Kidney tubule cell (primary cell): ENCODE measurements at places on chromosomes 13 and 19.

- DNase-seq: no peak
These were observed 151.1 kb downstream of the KATNAL1 start for GRCh38 chr13:30156270-30156669.

DNA sequence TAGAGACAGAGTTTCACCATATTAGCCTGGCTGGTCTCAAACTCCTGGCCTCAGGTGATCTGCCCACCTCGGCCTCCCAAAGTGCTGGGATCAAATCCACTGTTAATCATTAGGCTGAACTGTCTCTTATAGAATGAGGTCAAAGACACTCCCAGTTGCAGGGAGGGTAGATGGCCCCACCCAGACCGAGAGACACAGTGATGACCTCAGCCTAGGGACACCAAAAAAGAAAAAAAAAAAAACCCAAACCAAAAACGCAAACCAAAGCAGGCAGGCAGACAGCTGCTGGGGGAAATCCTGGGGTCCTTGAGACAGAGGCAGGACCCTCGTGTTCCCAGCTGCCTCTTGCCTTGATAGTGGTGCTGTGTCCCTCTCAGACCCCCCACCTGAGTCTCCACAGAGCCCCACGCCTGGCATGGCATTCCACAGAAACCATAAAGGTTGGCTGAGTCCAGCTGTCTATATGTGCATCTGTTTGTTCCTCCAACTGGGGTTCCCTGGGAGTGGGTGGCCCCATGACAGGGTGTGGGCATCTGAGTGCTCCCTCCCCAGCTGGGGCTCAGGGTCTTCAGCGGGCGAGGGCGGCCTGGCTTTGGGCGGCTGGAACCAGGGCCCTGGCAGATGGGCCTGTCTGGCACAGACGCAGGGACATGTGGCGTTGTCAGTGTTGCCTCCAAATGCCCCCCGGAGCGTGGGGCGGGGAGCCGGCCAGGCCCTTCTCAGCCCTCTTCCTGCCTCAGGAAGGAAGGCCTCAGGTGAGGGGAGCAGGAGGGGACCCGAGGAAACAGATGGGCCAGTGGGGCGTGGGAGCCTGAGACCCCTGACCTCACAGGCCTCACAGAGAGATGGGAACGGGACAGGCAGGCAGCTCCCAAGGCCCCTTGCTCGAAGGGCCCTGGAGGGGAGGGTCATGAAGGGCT lies 5.2 kb downstream of the DAND5 start:
- DNase-seq: peak; percentile 53

GRCh38 chr13:52780611-52781010 lies 41.0 kb upstream of the CNMD start:
- peak; percentile 79 for DNase-seq

DNA sequence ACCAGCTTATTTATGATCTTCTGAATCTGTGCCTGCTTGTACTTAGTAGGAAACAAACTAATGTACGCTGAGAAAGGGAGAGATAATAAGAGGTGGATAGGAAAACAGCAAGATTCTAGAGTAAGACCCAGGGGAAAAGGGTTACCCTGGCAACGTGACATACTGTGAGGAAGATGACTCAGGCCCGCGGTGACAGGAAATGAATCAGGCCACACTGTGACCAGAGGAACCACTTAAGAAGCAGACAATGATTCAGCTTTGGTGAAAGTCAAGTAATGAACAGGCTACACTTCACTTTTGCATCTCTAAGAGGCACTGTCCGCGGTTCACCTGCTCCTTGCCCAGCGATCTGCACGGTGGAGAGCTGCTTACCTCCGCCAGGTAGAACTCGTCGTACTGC lies 158.2 kb downstream of the NALCN start:
- peak; percentile 91 for DNase-seq

- peak; percentile 99 for DNase-seq
These were observed 76.8 kb upstream of the MEDAG start for GRCh38 chr13:30829145-30829832.

GRCh38 chr13:98510156-98510509 lies 66.8 kb downstream of the STK24 start:
- DNase-seq: no peak

GRCh38 chr13:109275852-109276251 lies 510.5 kb downstream of the IRS2 start:
- peak; percentile 52 for DNase-seq

DNA sequence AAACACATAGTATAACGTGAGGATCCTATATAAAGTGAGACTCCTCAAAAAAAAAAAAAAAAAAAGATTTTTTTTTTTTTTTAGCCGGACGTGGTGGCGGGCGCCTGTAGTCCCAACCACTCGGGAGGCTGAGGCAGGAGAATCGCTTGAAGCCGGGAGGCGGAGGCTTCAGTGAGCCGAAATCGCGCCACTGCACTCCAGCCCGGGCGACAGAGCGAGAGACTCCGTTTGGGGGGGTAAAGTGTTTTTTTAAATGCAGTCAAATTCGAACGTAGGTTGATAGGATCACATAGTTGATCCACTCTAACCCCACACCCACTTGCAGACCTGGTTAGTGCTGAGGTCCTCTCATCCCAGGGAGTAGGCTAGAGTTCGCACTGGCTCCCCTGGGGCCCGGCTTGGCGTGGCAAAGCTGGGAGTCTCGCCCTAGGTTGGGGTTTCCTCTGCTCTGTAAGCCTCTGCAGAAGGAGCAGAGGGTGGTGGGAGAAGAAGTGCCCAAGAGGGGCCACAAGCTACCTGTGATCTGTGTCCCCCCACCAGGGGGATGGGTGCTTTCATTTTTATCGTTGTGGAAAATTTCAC lies 6.5 kb downstream of the RNF225 start:
- no peak for DNase-seq

GRCh38 chr19:33797802-33798671 lies 1.4 kb downstream of the KCTD15 start:
- no peak for DNase-seq

DNA sequence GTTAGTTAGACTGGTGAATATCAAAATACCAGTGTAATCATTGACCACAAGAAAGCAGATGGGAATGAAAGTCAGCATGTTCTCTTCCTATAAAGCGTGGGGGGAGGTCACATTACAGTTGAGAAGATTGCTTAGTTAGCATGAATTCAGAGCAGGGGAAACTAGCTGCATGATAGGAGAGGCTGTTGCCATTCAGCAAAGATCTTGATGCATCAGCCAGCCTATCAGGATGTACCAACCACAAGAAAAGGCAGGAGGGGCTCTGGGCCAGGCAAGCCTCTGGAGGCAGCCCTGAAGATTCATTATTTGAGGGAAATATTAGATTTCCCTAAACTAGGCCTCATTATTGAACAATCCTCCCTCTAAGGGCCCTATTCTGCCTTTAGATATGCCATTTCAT lies 5.0 kb upstream of the MTMR6 start:
- peak; percentile 52 for DNase-seq

GRCh38 chr19:17606590-17607185 lies 51.2 kb downstream of the COLGALT1 start:
- DNase-seq: no peak

DNA sequence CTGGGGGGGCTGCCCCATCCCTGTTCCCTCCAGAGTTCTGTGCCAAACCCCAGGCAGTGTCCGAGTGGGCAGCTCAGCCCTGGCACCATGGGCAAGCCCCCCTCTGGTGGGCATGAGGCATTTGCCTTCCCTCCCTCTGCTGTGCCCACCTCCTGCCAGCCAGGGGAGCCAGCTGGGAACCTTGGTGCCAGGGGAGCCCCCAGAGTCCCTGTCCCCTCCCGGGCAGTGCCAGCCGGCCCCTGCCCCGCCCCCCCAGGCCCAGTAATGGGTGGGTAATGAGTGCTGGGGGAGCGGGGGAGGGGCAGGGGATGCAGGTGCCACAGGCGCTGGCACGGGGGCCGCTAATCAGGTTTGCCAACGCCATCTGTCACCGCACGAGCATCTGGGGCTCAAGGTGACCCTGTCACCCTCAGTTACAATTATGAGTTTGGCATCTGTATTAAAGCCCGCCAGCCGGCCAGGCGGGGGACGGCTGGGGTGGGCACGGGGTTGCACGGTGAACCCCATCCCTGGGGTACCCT lies 5.9 kb downstream of the DAND5 start:
- DNase-seq: no peak

DNA sequence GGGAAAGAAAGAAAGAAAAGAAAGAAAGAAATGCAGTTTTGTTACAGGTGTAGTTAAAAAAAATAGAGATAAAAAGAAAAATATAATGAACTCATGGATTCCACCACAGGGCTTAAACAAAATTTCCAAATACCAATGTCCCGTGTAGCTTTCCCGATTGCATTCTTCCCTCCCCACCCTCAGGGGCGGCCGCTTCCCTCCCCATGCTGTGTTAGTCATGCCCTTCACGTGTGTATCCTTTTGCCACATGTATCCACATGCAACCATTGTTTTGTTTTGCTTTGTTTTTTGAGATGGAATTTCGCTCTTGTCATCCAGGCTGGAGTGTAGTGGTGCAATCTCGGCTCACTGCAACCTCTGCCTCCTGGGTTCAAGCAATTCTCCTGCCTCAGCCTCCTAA lies 3.6 kb upstream of the KMT5C start:
- no peak for DNase-seq

DNA sequence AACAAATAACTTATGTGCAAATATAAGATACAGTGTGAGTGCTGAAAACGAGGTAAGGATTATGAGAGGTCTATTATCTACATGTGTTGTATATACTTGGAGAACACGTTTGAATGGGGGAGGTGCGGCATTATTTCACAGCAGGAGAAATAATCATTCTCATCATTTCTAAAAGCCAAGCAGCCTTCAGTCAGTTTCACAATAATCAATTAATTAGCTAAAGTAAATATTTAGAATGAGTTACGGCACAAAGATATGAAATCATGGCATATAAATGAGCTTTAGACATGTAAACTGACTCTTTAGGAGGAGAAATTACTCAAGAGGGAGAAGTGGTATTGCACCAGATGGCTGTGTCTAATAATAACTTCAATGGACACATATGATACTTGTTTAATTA lies 366.6 kb downstream of the DNAJC15 start:
- DNase-seq: no peak
